Breast epithelium (tissue), 4 donors: ENCODE measurements at places on chromosomes 2 and 18.

- peak overlapping the region; percentile 89 for H3K27ac ChIP-seq
- H3K4me3 ChIP-seq: peak overlapping the region; percentile 86
Observed at GRCh38 chr18:5543036-5543680, 639 bp downstream of the EPB41L3 start.

- no peaks in the 10 kb centered on the region for H3K27me3 ChIP-seq
- H3K36me3 ChIP-seq: no peaks in the 10 kb centered on the region
- H3K4me3 ChIP-seq: no peak overlapping the region
- no peaks in the 10 kb centered on the region for H3K4me1 ChIP-seq
Observed at GRCh38 chr2:137892739-137893138, 71.5 kb upstream of the HNMT start.

DNA sequence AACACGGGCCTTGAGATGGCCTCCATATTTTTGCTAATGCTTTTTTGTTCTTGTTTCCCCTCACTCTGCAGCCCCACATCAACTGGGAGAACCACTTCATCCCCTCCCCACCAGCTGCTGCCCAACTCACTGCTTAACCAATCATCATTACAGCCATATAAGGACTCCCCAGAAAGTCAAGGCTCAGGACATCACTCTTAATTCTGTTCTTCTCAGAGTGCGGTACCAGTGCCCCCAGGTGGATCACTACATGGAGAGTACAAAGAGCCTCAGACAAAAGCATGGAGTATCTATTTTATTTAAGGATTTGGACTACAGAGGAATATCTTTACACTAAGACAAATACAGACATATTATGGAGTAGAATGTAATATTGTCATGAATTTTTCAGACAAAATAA lies 340.6 kb downstream of the PAX3 start:
- no peak overlapping the region for H3K4me3 ChIP-seq
- no peaks in the 10 kb centered on the region for H3K4me1 ChIP-seq
- DNase-seq: no peak
- H3K27me3 ChIP-seq: no peaks in the 10 kb centered on the region

DNA sequence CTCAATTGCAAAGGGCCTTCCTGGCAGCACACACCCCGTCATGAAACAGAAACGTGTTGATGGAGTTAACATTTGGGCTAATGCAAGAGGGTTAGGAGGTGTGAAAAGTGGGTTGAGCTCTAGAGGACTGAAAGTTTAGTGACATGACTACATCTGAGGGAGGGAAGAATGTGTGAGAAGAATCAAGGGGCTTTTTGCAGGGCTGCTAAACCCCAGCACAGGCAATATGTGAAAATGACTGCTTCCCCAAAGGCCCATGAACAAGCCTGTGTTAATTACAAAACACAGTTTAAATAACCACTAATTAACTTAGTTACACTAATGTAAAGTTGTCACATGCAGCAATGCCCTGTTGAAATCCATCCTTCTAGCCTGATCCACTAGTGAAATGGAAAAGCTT lies 63.4 kb upstream of the PEX13 start:
- no peaks in the 10 kb centered on the region for H3K27me3 ChIP-seq
- no peak overlapping the region for H3K27ac ChIP-seq
- H3K4me3 ChIP-seq: no peak overlapping the region

GRCh38 chr2:172439509-172439860 lies 12.1 kb downstream of the ITGA6 start:
- H3K4me3 ChIP-seq: no peak overlapping the region
- H3K27me3 ChIP-seq: no peaks in the 10 kb centered on the region
- H3K36me3 ChIP-seq: no peaks in the 10 kb centered on the region
- peaks cover 8% of the 10 kb centered on the region for H3K4me1 ChIP-seq
- no peak for DNase-seq
